Activated CD4-positive, CD25-positive, alpha-beta regulatory T cell treated with anti-CD3 and anti-CD28 coated beads, Interleukin-2, amount 50 U/mL, for 72 hours (primary cell): ENCODE measurements at places on chromosomes 2 and 18.

DNA sequence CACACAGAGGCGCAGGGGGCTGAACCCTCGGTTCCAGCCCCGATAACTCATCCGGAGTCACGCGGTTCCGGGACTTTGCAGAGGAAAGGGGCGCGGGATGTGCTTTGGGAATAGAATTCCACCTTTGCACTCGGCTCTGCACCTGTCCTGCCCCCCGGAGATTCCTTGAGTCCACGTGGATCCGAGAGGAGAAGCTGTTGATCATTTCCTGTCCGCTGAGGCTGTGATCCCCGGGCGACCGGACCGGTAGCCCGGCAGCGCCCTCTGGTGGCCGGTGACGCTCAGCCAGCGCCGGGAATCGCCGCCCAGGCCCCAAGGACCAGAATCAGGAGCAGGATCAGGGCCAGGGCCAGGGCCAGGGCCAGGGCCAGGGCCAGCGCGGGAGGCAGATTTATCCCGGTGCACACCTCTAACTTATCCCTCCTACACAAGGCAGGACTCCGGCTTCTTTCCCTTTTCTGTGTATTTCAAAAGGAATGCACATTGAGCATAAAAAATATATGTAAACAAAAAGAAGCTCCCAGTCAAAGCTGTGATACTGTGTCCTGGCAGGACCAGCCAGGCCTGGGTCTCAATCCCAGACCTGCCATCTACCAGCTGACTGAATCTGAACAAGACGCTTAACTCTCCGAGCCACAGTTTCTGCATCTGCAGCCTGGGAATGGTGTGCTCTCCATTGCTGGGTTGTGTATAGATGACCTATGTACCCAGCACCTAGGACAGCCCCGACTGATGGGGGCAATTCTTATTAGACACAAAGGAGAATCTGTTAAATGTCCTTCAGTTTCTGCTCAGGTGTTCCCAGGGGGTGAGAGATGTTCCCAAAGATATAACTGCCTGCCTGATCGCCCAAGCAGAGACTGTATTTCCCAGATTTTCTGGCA lies 8.5 kb upstream of the SPATA3 start:
- DNase-seq: peak; percentile 89

GRCh38 chr18:8747440-8747937 lies 42.1 kb downstream of the MTCL1 start:
- no peak for DNase-seq

DNA sequence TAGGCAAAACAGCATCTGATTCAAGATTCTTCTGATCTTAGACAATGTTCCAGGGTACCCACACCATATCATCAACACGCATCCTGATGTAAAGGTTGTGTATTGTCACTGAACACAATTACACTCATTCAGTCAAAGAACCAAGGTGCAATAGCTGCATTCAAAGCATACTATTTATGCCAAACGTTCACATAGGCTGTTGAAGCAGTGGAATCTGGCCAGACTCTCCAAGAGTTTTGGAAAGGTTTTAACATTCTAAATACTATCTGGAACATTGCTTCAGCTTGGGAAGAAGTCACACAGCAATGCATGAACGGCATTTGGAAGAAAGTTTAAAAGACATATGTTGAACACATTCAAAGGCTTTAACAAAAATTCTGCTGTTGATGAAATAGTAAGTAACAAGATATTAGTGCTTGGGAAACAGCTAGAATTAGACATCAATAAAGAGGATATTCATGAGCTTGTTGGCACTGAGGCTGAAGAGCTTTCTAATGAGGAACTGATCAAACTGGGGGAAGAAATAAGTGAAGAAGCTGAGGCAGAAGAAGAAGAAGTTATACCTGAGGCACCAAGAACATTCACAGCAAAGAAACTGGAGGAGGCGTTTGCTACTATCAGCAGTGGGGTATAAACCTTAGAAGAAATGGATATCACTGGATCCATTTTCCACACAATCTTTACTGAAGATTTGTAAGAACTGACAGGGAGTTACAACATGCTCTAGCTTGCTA lies 47.6 kb upstream of the MSH6 start:
- no peak for DNase-seq

DNA sequence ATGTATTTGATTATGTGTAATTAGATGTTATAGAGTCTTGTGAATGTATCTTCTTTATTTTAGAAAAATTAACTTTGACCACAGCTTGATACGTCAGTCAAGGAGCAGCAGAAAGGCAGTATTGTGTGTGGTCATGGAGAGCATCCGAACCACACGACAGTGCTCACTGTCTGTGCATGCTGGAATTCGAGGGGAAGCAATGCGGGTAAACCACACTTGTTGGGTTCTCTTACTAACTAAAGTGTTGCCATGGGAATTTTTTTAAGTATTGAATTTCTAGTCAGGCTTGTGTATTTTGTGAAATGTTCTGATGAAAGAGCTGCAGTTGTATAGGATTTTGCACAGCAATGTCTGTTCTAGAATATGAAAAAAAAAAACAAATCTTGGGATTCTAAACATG lies 4.8 kb downstream of the PJVK start:
- no peak for DNase-seq

GRCh38 chr2:239158641-239159475 lies 242.0 kb downstream of the HDAC4 start:
- DNase-seq: peak; percentile 27
